Right renal pelvis (tissue), 4 donors: ENCODE measurements at places on chromosomes 2 and 18. TPM values are rescaled to one million over a fixed set of nuclear protein-coding genes. Genes with fewer than 3 reads are reported as not detected.

GRCh38 chr2:141506135-141506534 is 624.7 kb downstream of the LRP1B start:
- no peak for DNase-seq

DNA sequence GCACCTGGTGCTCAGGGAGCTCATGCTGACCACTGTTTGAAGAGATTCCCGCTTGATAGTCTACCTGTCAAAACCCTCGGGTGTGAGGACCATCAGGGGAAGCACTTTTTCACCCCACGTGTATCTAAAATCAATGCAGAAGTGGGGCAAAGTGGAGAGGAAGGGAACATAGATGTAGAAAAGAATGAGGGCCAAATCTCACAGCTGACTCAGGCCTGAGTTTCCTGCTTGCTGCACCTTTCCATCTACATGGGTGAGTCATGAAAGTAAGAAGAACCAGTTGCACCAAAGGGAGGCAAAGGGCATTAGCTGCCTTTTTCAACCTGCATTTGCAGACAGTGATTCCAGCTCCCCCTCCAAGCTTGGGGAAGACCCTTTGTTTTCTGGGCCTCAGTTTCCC is 100.2 kb upstream of the MYCN start:
- no peak for DNase-seq

DNA sequence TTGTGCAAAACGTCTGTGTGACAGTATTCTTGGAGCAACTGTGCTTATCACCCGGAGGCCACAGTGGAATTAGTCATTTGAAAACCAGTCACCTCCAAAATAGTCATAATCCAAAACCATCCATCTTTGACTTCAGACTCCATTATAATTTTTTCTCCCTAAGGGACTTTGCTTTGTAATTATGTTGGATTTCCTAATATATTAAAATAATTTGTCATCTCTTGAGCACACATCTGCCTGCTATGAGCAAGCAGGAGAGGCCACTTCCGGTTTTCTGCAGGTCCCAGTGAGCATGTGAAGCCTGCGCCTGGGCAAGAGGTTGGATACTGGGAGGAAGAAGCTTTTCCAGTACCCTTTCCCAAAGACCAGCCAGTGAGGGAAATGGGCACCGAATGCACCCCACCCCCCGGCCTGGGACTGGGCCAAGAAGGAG is 57.7 kb downstream of the ODC1 start:
- no peak for DNase-seq

DNA sequence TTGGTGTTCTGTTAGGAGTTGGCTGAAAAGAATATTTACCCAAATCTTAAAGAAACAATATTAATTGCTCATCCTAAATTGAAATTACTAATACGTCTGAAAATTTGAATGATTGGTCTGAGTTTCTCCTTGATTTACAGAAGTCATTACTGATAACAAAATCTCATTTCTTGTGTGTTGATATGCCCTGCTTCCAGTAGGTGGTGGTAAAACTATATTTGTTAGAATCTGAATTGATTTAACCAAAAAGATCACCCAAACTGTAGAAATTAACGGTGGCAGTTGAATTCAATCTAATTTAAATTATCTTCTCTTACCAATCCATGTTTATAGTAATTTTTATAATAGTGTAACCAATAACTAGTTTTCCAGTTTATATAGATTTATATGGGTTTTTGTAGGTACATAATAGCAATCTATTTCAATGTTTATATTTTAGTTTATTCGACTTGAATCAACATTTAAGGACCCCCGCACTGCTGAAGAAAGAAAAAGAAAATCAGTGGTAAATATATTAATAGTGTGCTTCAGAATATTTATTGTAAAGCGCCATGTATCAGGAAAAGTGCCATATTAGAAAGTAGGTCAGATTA is 38.3 kb downstream of the PAPOLG start:
- no peak for DNase-seq

GRCh38 chr2:59933948-59934347 is 619.5 kb downstream of the BCL11A start:
- DNase-seq = no peak

DNA sequence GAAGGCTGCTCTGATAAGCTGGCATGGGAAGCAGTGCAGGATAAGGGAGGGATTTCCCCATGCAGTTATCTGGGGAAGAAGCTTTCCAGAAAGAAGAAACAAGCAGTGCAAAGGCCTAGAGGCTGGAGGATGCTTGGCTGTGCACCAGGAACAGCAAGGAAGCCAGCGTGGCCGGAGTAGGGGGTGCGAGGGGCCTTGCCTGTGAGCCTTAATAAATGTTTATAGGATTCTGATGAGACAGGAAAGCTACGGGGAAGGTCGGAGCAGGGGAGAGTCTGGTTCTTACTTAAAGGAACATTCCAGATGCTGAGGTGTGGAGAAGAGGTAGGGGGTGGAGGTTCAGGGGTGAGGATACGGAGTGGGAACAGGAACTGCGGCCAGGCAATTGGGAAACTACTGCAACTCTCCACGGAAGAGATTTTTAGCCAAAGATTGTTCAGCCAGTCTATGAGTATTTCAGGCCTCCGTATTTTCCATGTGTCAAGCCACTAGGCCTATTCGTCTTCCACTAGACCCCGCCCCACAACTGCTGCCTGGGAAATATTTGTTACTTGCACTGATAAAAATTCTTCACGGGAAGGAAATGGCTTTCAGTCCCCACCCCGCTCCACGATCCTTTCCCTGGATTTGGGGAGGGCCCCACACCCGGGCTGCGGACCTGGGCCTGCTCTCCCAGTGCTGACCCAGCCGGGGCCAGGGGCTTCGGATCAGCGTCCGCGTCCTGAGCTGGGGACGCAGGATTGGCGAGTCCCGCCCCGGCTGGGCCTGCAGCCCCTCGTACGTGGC is 516 bp downstream of the EIF2AK2 start:
- DNase-seq = peak; percentile 58

- no peak for DNase-seq
These were observed 32.8 kb downstream of the COBLL1 start for GRCh38 chr2:164808776-164809175.

DNA sequence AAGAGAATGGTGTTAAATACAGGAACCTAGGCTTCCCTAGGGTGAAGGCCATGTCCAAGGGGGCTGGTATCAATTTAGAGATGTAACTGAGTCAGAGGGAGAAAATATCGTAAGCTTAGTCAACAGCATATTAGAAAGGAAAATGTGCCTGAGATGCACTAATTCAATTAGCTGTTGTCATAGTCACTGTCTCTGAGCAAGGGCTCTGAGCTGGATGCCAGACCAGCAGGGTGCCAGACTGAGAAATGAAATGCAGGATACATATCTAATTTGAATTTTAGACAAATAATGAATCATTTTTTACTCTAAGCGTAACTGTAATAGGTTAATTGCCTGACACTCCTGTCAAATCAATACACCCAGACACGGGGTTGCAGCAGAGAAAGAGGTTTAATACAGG is 11.4 kb upstream of the SLC35F6 start:
- DNase-seq = no peak

GRCh38 chr18:57833441-57834101 is 30.5 kb upstream of the ATP8B1 start:
- DNase-seq = no peak

GRCh38 chr2:203002054-203002821 is 12.4 kb upstream of the NBEAL1 start:
- no peak for DNase-seq

DNA sequence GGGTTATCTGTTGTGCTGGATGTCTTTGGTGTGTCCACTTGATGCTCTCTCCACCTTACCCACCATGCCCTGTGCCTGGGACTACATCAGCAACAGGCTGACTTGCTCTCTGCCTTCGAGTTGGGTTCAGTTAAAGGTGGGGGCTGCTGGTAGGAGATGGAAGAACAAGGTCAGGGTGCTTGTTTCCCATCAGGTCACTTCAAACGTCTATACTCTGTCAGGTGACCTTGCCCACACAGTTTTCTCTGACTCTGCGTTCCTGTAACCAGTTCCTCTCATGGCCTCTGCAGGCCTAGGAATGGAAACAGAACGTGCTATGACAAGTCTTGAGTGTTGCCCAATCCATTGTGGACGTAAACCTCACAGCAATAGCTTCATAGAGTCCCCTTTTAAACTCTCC is 38.4 kb upstream of the PAPOLG start:
- no peak for DNase-seq

- DNase-seq = no peak
These were observed 24.4 kb downstream of the CRYGD start for GRCh38 chr2:208099682-208100470.

- no peak for DNase-seq
These were observed 103.2 kb downstream of the VAPA start for GRCh38 chr18:10017043-10017442.

DNA sequence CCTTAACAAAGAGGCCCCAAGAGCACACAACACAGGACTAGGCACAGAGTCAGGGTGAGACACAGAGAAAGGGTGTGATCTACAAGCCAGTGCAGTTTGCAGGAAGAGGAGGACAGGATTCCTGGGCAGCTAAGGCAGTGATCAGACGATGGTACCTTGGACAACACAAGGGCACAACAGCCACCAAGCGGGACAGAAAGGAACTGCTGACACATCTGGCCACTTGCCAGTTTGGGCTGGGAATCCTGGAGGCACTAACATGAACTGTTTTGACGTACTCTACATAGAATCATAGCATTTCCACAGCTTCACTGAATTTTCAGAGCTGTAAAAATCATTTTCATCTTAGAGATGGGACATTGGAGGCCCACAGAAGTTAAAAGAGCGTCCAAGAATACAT is 221.5 kb upstream of the SLC35G4 start:
- DNase-seq = no peak

DNA sequence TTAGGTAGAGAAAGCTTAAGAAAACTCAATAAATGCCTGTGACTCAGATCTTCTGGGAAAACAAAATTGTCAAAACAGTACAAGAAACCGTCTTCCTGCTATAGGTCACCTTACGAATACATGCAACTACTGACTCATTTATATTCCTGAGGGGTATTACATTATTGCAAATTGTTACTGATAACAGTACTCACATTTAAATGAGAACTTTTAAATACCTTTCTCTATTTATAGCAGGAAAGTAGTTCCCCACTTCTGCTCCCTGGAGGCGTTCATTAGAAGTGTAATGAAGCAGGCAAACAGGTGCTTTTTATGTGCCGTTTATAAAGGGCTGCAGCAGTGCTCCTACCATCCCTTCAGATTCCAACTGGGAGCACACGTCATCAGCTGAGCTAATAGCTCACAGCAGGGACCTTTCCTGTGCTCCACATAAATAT is 65.1 kb upstream of the RPRM start:
- DNase-seq = no peak

- DNase-seq = peak; percentile 25
These were observed 33.1 kb downstream of the ARHGAP15 start for GRCh38 chr2:143162123-143162837.

GRCh38 chr2:178718283-178718682 is 88.9 kb downstream of the TTN start:
- no peak for DNase-seq

Gene KCNE4
- polyA plus RNA-seq = 15.7 TPM

Gene MARCO
- not detected for polyA plus RNA-seq

Gene GPD2
- 22.7 TPM for polyA plus RNA-seq

Gene PAX3
- polyA plus RNA-seq = 0.15 TPM

Gene PTPRM
- 96.8 TPM for polyA plus RNA-seq

Gene ZNF514
- 21.8 TPM for polyA plus RNA-seq

Gene C1QL2
- not detected for polyA plus RNA-seq

Gene DOK6
- 18.5 TPM for polyA plus RNA-seq

Gene PTMA
- 2,239 TPM for polyA plus RNA-seq

Gene GPR45
- polyA plus RNA-seq = 0.13 TPM

Gene KIF1A
- 10.5 TPM for polyA plus RNA-seq
